ENCODE measurements at places on chromosomes 5 and 9.

DNA sequence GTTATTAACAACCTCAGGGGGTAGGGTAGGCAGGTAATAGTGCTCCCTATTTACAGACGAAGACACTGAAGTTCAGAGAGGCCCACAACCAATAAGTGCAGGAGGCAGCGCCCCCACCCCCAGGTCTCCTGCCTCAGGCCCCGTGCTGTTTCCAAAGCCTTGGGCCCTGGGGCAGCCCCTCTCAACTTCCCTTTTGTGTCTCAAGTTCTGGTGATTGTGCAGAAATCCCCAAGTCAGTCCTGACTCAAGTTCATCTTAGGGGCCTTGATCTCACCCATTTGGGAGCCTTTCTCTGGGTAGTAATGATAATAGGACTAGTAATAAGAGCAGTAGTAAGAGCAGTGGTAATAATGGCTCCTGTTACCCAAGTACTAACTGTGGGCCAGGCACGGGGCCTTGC, 35.5 kb upstream of the ASS1 start:
- no peak for DNase-seq

DNA sequence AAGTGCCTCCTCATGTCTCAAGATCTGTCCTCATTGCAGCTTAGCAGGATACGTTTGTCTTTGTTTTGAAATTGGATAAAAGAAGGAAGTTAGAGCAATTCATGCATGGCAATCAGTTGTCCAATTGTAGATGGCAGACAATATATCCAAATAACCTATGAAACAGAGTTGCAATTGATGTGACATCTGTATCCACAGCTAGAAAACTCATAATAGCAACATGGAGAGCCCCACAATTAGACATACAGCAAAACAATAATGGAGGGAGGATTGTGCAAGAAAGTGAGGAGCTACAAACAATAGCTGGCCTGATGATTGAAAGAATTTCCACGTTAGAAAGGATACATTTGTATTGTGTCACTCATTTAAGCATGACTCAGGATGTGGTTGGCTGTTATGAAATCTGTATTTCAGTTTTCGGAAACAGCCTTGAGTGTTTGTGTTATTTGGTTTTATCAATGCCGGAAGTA, 132.0 kb downstream of the FAM174A start:
- no peak for DNase-seq

DNA sequence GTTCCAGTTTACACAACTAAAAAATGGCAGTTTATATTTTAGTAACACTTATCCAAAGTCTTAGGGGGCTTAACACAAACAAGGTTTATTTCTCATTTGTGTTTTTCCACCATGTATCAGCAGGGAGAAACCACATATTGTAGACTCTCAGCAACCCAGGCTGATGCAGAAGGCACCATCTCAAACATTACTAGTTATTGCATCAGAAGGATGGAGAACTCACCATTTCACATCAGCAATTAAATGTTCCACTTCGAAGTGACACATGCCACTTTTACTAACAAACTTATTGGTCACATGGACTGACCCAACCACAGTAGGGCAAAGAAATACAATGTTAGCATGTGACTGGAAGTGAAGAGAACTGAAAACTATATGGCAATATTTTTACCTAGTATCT, 22.5 kb upstream of the SMC2 start:
- DNase-seq, result no peak

DNA sequence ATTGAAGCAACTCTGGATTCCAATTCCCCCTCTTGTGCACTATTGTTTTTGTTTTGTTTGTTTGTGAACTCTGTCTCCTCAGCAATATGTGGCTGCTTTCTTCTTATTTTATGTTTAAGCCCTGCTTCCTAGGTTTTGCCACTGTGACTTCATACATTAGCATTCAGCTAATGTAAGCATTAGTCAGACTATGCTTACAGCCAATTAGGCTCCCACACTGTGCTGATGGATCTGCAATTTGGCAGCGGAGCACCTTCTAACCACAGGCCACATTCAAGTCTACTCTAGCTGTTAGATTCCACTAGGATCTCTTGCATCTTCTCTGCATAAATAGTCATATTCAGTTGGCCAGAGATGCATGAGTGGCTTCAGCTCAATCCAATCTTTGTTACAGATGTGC, 9.6 kb upstream of the BICD2 start:
- DNase-seq, result no peak

DNA sequence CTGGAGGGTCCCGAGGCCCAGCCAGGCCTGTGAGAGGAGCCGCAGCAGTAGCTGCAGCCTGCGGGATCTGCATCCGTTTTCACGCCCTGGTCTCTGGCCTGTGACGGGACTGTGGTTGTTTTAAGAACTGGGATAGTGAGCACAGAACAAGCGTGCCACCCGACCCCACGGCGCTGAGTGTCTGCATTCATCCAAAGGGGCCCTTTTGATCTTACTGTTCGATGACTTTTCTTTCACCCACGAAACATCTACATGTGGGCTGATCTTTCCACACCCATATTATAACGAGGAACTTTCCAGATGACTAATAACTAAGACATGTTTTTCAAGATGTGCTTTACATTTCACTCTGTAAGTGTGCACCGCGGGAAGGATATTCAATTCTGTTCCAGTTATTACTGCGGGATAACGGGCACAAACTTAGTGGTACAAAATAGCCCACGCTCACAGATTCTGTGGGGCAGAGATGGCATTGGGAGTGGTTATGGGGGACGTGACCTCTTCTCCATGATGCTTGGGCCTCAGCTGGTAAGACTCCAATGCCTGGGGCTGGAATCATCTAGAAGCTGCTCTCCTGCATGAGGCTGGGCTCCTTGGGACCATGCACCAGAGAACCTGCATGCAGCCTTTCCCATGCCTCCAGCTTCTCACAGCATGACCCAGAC, 165.0 kb downstream of the SYK start:
- no peak for DNase-seq

DNA sequence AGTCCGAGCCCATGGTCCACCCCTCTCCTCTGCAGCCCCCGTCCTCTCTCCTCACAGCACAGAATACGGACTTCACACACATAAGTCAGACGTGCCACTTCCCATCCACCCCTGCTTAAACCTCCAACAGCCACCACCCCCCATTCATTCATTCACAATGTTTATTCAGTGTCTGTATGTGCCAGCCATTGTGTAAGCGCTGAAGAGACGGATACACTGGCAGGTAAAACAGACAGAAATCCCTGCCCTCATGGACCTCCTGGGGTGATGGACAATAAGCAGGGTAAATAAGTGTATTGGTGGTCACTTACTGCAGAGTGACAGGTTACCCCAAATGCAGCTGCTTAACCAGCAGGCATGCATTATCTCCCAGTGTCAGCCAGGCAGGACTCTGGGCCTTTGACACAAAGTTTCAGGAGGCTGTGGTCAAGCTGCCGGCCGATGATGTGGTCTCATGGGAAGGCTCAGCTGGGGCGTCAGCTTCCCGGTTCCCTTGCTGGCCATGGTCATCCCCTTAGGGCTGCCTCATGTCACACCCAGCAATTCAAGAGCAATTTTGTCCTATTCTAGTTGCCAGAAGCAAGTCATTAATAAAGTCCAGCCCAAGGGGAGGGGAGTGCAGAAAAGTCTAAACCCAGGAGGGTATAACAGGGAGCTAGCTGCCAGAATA, 1.8 kb upstream of the PAXX start:
- no peak for DNase-seq

DNA sequence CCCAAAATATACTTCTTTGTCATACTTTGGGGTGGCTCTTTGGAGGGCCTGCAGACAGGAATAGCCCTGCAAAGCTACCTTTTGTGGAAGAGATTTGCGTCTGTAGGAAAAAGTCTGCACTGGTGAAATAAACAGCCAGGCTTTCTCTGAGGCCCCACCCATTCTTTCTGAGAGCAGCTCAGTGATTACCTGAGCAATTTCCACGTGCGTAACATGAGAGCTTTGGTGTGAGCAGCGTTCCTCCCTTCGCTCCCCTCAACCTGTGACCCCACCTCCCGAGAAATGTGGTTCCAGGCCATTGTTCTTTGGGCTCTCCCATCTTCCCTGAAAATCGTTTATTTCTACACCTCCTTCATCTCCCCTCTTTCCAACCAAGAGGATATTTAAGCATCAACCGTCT, 23.8 kb upstream of the FBP1 start:
- no peak for DNase-seq

GRCh38 chr9:107148216-107148615, 134.9 kb upstream of the RAD23B start:
- no peak for DNase-seq

DNA sequence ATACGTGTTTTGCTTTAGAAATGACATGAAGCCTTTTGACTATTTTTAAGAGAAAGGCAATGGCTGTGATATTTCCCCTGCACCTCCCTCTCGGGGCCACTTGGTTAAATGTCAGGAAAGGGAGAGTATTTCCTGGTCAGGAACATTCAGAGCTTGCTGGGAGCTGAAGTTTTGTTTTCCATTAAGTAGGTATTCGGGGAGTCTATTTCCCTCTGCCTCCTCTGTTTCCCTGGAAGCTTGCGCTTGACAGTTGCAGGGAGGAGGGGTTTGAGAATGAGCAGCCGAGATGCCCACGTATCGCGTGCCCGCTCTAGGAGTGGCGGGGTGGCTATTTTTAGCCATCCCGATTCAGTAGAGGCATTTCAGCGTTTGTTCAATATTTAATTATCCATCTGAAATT, 6.7 kb downstream of the DAB2IP start:
- DNase-seq, result no peak

GRCh38 chr9:100477241-100477640, 4.3 kb downstream of the TMEFF1 start:
- DNase-seq, result no peak

DNA sequence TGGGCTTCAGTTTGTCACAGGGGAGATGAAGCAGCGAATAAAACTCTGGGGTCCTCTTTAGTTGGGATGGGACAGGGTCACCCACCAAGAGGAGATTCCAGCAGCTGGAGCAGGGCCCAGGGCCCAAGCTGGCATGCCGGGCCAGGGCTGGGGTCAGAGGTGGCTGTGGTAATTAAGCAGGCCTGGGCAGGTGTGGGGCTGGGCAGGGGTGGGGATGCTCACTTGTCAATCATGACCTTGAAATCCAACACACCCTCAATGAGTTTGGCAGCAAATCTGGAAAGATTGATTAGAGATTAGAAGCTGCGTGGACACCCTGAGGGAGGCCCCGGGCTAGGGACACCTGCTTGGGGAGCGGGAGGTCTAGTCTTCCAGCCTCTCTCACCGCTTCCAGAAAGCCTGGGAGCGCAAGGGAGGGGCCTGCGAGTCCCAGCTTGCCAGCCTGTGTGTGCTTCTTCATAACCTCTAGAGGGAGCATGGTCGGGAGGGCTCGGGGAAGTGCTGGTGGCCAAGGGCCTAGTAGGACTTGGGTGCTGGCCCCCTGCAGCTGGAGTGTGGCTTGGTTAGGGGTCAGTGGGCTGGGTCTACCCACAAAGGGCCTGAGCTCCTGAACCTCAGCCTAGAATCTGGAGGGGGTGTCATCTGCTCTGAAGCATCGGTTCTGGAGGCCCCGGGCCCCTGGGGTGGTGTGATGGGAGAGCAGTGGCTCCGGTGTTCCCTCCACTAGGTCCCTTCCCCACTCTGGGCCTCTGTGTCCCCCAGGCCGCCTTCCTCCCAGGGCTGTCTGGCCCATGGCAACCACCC, 7.6 kb downstream of the CRAT start:
- DNase-seq, result no peak

DNA sequence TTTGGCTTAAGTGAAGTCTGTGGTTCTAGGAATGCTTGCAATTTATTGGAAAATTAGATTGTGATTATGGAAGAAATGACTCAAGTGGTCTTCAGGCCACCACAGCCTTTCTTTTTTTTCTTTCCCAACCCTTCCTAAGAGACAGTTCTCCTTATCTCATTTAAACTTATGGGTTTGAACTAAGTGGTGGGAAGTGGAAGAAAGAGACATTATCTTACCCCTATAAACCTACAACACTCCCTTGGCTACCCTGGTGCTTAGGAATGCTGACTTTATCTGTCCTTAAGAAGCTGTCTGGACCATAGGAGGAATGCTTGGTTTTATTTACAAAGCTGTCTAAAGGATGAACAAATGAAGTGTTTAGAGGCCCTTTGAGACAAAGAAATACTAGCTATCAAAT, 5.1 kb upstream of the ERAP1 start:
- DNase-seq, result no peak

- DNase-seq, result no peak
Measured at GRCh38 chr5:36570301-36571095, 35.9 kb upstream of the SLC1A3 start.

GRCh38 chr9:5425006-5425628, 12.6 kb downstream of the PLGRKT start:
- no peak for DNase-seq

- no peak for DNase-seq
Measured at GRCh38 chr9:87713278-87713987, 12.5 kb upstream of the CTSL start.

- DNase-seq, result no peak
Measured at GRCh38 chr9:90827181-90827871, 25.7 kb downstream of the SYK start.

- DNase-seq, result no peak
Measured at GRCh38 chr9:14987858-14988257, 77.6 kb upstream of the FREM1 start.

DNA sequence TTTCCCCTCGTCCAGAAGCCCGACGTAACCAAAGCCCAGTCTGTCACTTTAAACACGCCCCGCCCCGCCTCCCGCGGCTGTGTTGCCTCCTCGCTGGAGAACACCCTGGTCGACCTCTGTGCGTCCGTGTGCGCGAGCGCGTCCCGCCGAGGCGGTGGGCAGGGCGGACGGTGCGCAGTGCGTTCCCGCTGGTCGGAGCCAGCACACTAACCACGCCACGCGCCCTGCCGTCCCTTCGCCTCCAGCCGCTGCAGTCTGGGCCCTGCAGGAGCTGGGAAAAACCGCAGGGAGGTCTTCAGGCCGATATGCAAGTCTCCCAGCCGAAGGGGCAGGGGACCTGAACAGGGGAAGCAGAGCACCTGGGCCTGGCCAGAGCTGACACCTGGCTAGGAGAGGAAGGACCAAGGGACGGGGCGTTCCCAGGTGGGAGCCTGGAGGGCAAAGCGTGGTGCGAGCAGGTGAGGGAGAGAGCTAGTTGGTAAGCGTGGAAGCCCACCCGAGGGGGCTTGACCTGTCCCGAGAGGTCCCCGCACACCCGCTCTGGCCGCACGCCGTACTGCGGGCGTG, 1.3 kb upstream of the PHPT1 start:
- peak; percentile 48 for DNase-seq

GRCh38 chr5:87015901-87016300, 251.8 kb upstream of the RASA1 start:
- DNase-seq, result no peak

Measured in activated naive CD4-positive, alpha-beta T cell (primary cell).